Activated naive CD4-positive, alpha-beta T cell treated with anti-CD3 and anti-CD28 coated beads, Interleukin-2, amount 10 ng/mL, durations not matched to agents 7 days and 5 days (primary cell): ENCODE measurements at places on chromosomes 5 and 9.

GRCh38 chr9:22654833-22655232 lies 208.2 kb downstream of the DMRTA1 start:
- H3K4me1 ChIP-seq, result no peaks in the 10 kb centered on the region
- H3K27ac ChIP-seq, result no peak overlapping the region
- no peak overlapping the region for H3K4me3 ChIP-seq
- H3K36me3 ChIP-seq, result no peaks in the 10 kb centered on the region

DNA sequence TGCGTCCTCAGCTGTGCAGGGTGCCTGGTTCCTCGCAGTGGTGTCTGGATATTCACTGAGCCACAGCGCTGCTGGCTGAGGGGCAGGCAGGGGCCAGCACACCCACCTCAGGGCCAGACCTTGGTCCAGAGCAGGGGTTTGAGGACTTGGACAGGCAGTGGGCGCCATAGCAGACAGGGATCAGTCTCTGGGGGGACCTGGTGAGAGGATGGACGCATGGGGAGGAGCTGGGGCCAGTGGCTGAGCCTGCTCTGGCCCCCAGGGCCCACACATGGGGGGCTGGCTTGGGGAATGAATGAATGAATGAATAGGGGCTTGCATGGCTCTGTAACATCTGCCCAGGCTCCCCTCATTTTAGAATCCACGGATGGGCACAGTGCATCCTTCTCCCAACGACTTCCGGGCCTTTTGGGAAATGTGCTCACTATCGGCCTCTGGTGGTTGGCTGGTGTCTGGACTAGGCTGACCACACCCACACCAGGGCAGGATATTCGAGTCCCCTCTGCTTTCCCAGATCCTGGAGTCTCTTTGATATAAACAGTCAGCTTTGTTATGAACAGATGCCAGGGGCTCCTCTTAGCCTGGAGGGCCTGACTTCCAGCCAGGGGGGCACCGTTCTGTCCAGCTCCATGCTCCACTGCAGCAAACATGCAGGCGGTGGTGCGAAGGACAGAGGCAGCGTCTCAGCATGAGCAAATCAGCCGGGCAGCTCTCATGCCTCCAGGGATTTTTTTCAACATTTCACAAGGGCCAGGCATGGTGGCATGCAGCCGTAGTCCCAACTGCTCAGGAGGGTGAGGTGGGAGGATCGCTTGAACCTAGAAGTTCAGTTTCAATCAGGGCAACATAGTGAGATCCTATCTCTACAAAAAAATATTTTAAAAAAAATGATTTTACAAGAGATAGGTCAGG lies 62.6 kb downstream of the NEK6 start:
- peaks cover 8% of the 10 kb centered on the region for H3K4me1 ChIP-seq
- no peaks in the 10 kb centered on the region for H3K36me3 ChIP-seq
- no peaks in the 10 kb centered on the region for H3K27me3 ChIP-seq
- no peak overlapping the region for H3K27ac ChIP-seq

GRCh38 chr9:14831661-14832060 lies 78.6 kb downstream of the FREM1 start:
- DNase-seq, result no peak
- no peak overlapping the region for H3K27ac ChIP-seq
- H3K4me1 ChIP-seq, result no peaks in the 10 kb centered on the region
- no peak overlapping the region for H3K4me3 ChIP-seq
- no peaks in the 10 kb centered on the region for H3K36me3 ChIP-seq
- H3K27me3 ChIP-seq, result no peaks in the 10 kb centered on the region

GRCh38 chr9:131289301-131290035 lies at the start of gene PLPP7:
Gene PLPP7, plus strand, starts transcription at chr9:131289723. Its CDS starts 275 bp downstream, at chr9:131289998.
- no peak within 1 kb of the TSS for H3K4me3 ChIP-seq
- no peaks in the 10 kb centered on the region for H3K4me1 ChIP-seq
- no peaks in the 10 kb centered on the region for H3K36me3 ChIP-seq

GRCh38 chr9:94478755-94479730 lies 75.8 kb upstream of the PCAT7 start:
- H3K4me1 ChIP-seq, result no peaks in the 10 kb centered on the region
- DNase-seq, result no peak
- no peak overlapping the region for H3K27ac ChIP-seq
- no peaks in the 10 kb centered on the region for H3K36me3 ChIP-seq
- H3K4me3 ChIP-seq, result no peak overlapping the region

GRCh38 chr5:177446200-177447065 lies at the start of gene PRR7:
Gene PRR7, plus strand, starts transcription at chr5:177446814. Its CDS starts 8,254 bp downstream, at chr5:177455068.
- H3K27ac ChIP-seq, result peak within 1 kb of the TSS; percentile 88
- H3K4me1 ChIP-seq, result peaks cover 55% of the 10 kb centered on the region
- H3K4me3 ChIP-seq, result peak within 1 kb of the TSS; percentile 64
- H3K27me3 ChIP-seq, result peaks cover 41% of the 10 kb centered on the region
- peak; percentile 77 for DNase-seq

- H3K4me1 ChIP-seq, result peaks cover 18% of the 10 kb centered on the region
- no peaks in the 10 kb centered on the region for H3K36me3 ChIP-seq
- DNase-seq, result no peak
- H3K4me3 ChIP-seq, result no peak overlapping the region
- H3K27me3 ChIP-seq, result peaks cover 44% of the 10 kb centered on the region
Observed at GRCh38 chr9:123316053-123316718, 39.8 kb upstream of the CRB2 start.

- peak overlapping the region; percentile 37 for H3K27ac ChIP-seq
- H3K27me3 ChIP-seq, result peaks cover 21% of the 10 kb centered on the region
- H3K36me3 ChIP-seq, result no peaks in the 10 kb centered on the region
- H3K4me3 ChIP-seq, result no peak overlapping the region
- no peaks in the 10 kb centered on the region for H3K4me1 ChIP-seq
- no peak for DNase-seq
Observed at GRCh38 chr5:142280066-142281007, 44.5 kb downstream of the SPRY4 start.

DNA sequence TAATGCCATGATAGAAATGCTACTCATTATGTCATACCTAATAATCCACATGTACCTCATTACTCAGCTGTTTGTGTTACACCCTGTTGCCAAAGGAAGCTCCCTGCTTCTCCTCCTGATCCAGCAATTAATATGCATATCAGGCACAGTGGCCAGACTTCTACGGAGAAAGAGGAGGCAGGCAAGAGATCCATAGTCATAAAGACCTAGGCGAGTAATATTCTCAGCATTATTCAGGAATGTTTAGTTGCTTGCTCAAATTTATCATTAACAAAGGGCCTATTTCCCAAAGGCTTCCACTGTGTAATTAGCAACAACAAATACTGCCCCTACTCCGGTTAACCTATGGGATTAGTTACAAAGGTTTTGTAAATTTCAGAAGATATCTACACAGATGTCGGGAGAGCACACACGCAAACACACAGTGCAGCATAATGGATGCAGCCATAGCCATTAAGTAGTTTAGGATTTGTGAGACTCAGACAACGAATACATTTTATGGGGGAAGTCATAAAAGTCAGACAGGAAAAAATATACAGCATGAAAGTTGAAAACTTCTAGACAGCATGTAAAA lies 192.6 kb downstream of the EFNA5 start:
- no peaks in the 10 kb centered on the region for H3K27me3 ChIP-seq
- peaks cover 3% of the 10 kb centered on the region for H3K4me1 ChIP-seq
- no peaks in the 10 kb centered on the region for H3K36me3 ChIP-seq
- no peak overlapping the region for H3K4me3 ChIP-seq
- no peak for DNase-seq

- H3K27ac ChIP-seq, result no peak within 1 kb of the TSS
- H3K4me3 ChIP-seq, result no peak within 1 kb of the TSS
- H3K4me1 ChIP-seq, result no peaks in the 10 kb centered on the region
- no peak for DNase-seq
- peaks cover 26% of the 10 kb centered on the region for H3K27me3 ChIP-seq
Observed at GRCh38 chr9:110579034-110579861, at the start of gene SVEP1. Gene SVEP1, minus strand, starts transcription at chr9:110579741. Its CDS starts 198 bp downstream, at chr9:110579543.

- no peak overlapping the region for H3K4me3 ChIP-seq
- H3K27ac ChIP-seq, result no peak overlapping the region
- H3K4me1 ChIP-seq, result no peaks in the 10 kb centered on the region
- H3K27me3 ChIP-seq, result no peaks in the 10 kb centered on the region
Observed at GRCh38 chr5:124956471-124957029, 210.1 kb upstream of the ZNF608 start.

DNA sequence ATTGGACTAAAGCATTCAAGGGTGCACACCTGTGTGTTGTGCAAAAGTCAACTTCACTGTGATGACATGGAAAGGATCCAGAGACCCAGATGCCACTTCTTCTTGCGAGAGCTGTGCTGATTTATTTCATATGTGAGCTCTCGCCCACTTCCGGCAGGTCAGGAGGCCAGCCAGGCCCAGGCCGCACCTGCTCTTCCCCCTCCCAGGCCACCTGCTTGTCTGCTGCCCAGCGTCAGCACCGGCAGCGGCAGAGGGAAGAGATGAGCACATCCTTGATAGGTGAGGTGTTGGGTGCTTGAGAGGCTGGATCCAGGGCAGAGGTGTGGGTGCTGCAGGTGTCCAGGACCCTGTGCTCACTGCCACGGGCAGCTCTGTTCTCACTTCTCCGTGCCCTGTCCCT lies 242.9 kb downstream of the FANCC start:
- H3K36me3 ChIP-seq, result no peaks in the 10 kb centered on the region
- H3K4me1 ChIP-seq, result no peaks in the 10 kb centered on the region
- no peak for DNase-seq
- no peaks in the 10 kb centered on the region for H3K27me3 ChIP-seq
- H3K27ac ChIP-seq, result no peak overlapping the region
